ENCODE measurements at places on chromosomes 16 and 17.

GRCh38 chr17:47077576-47077975 is 98.5 kb upstream of the RPRML start:
- DNase-seq, result peak; percentile 85

GRCh38 chr17:81302861-81303333 is 7.8 kb upstream of the SLC38A10 start:
- peak; percentile 52 for DNase-seq

DNA sequence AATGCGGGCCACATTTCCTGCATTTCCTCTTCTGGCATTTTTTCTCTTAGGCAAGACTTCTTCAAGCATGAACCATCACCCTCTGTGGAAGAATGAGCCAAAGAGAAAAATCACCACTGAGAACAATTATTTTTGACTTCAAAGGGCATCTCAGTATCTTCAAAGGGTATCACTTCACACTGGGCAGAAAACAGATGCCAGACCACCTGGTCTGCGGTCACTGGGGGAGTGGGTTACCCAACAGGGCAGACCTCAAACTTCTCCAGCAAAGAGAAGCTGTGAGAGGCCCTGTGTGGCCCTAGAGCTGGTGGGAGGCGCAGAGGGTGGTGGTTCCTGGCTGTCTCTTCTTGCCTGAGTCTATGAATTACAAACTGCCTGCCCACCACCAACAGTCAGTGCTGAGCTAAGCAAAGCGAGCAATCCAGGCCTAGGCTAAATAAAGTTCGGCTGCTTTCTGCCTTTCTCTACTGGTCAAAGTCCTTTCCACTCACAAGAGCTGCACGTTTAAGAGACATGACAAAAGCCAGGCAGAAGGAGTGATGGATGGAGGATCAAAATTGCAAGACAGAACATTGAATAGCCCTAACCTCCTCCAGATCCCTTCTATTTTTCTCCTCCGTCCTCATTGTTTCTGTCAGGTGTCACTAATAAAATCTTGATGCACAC is 602.7 kb upstream of the CDH5 start:
- no peak for DNase-seq

DNA sequence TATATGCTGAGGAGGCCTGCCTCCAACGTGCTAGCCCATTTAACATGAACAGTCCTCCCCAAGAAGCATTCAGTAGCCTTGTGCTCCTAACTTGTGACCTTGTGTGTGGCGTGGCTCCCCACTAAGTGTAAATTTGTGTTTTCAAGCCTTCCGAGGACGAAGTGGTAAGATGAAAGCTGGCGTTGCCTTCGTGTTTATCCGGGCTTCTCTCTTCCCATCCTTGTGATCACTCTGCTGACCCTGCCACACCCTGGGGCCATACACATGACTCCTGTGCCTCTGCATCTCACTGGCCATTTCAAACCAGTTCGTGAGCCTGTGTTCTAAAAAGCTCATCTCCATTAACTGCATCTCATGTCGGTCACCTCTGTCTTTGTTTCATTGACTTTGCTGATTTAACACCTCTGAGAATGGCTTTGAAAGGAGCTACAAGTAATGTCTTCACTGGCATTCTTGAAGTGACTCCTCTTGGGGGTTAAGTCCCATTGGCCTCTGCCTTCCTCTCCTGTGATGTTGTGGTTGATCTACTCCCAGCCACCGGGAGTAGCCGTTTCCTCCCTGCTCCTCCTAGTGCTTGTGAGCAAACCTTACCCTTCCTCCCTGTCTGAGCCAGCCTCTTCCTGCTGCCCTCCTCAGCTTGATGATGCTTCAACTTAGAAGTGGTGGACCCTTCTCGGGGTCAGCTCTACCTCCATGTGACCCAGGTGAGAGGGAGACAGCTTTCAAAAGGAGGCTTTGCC is 27.4 kb upstream of the NAGLU start:
- DNase-seq, result peak; percentile 18

GRCh38 chr17:77999413-78000173 is 41.1 kb downstream of the TNRC6C start:
- DNase-seq, result peak; percentile 37

- peak; percentile 13 for DNase-seq
These were observed 11.7 kb upstream of the SLC47A2 start for GRCh38 chr17:19728084-19728495.

DNA sequence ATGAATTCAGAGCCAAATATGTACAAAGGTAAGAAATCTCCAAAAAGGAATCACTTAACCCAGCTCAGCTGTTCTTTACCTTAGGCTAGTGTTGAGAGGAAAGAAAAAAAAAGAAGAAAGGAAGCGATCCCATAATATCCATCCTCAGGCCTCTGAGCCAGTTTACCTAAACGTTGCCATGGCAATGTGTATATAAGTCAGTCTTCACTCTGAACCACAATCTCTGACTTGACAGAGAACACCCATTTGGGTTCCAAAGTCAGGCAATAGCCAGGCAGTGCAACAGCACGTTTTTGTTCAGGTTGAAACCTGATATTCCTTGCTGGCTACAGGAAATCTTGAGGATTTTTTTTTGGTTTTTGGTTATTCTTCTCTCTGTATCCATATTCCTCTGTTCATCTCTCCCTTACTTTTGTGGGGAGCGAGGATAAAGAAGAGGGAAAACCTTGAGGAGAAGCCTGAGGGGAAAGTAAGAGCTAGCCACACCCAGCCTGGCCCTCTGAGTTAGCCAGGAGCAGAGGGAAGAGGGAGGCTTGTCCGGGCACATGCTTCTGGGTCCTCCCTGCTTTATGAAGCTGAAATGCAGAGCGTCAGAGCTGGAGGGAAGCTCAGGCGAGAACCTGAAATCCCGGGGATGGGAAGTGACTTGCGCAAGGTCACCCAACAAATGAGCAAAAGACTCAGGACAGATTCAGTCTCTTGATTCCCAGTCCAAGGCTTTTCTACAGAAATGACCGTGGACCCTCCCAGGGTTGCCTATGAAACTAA is 152.7 kb downstream of the SOX9 start:
- DNase-seq, result no peak

DNA sequence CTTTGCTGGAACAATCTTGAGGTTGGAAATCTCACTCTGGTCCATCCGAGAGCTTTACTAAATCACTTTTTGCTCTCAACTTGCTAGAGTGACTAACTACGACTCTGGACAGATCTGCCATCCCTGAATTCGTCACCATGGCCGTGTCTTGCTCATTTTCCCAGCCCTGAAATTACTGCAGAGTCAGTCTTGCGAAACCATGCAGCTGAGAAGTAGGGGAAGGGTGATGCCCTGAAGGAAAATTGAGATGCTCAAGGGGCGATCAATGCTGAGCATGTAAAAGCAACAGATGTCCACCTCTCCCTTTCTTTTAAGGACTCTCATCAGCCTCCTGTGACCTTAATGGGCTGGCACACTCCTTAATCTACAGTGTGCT is 18.8 kb downstream of the PCTP start:
- peak; percentile 88 for DNase-seq

GRCh38 chr16:81261049-81261648 is 22.7 kb downstream of the BCO1 start:
- peak; percentile 40 for DNase-seq

DNA sequence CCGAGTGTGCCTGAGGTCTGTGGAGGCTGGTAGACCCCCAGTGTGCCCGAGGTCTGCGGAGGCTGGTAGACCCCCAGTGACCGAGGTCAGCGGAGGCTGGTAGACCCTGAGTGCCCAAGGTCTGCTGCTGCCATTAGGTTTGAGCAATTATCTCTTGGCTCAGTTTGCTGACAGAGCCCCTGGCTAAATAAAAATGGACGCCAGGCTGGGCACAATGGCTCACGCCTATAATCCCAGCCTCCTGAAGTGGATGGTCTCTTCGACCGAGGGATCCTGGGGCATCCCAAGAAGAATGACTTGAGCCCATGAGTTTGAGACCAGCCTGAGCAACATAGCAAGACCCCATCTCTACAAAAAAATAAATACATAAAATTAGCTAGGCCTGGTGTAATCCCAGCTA is 98.7 kb upstream of the ZNF469 start:
- no peak for DNase-seq

GRCh38 chr17:80092959-80093358 is 8.4 kb upstream of the GAA start:
- DNase-seq, result no peak

DNA sequence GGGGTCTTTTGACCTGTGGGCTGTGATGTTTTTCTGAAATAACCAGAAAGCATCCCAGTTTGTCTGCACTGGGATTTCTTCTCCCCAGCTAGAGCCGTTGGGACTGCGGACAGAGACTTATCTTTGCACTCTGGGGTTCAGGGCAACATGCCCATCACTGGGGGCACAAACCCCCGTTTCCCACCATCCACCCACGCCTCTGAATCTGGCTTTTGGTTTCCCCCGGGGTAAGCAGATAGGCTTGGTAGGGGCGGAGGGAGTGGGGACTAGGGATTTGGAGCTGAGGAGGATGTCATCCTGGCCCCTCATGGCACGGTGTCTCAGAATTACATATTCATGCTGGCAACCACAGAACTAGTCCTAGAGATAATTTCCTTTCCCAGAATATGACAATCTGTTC is 68.6 kb downstream of the CCDC182 start:
- no peak for DNase-seq

DNA sequence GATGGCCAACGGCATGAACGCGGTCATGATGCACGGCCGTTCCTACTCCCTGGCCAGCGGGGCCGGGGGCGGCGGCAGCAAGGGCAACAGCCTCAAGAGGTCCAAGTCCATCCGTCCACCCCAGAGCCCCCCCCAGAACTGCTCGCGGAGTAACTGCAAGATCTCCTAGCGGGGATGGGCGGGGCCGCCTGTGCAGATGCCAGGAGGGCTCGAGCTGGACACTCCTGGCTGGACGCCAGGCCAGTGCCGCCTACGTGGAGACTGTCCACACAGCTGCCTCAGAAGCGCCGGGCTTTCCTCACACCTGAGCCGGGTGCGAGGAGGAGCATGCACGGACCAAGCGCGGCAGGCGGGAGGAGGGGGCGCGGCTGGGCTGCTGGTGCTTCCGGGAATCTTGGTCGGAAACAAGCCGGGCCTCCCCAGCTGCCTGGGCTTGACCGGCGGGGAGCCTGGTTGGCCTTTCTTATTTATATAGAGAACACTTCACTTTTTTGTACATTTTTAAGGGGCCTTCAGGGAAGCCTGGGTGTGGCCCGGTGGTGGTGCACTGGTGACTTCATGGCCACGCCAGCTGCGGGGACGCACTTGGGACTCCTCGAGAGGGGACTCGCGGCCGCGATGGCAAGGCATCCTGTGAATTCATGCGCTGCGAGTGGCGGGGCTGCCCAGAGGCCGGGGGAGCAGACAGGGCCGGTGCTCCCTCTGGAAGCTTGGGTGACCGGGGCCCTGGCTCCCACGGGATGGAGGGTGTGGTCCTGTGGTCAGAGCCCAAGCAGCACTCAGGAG is 3.1 kb upstream of the WFIKKN1 start:
- no peak for DNase-seq

DNA sequence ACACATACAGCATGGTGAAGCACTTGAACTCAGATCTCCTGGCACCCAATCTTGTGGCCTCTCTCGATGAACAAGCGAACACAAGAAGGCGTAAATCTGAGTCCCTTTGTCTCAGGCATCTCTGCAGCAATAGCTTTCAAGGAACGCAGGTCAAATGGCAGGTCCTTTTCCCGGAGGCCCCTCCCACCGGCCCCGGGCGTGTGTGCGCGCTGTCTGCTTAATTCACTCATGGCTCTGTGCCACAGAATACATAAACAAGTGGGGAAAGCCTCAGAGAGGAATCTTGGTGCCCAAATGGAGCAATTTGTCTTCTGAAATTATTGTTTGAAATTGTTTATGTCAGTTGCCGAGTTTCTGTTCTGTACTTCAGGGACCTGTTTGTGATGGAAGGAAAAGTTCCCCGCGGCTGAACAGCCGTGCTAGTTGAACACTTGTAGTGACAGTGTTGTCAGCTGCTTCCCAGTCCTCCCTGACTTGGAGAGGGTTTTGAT is 14.8 kb downstream of the MYOCD start:
- DNase-seq, result no peak

DNA sequence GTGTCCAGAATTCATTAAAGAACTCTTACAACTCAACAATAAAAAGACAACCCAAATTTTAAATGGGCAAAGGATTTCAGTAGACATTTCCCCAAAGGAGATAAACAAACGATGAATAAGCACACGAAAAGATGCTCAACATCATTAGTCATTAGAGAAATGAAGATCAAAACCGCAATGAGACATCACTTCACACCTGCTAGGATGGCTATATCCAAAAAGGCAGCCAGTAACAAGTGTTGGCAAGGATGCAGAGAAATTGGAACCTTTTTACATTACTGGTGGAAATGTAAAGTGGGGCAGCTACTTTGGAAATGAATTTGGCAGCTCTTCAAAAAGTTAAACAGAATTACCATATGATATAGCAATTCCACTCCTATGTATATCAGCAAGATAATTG is 42.0 kb downstream of the PITPNM3 start:
- peak; percentile 57 for DNase-seq

GRCh38 chr17:78958641-78959127 is 21.0 kb downstream of the LGALS3BP start:
- DNase-seq, result peak; percentile 65

GRCh38 chr16:3009568-3010390 is 2.9 kb upstream of the CLDN9 start:
- peak; percentile 28 for DNase-seq

DNA sequence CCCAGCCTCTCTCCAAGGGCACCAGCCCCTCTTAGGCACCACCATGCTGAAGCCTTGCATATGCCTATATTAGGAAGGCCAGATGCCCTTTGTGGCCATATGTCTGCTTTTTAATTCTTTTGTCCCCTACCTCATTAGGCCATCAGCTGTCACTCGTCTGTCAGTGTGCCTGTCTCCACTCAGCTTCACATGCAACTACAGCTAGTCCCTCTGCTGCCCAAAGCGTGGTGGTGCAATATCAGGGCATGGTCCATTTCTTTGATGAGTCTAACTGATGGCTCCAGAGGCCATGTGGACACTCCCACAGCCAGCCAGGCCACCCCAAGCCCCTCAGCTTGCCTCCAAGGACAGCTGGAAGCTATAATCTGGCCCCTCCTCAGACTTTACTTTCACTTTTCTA is 36.3 kb downstream of the MYO18A start:
- DNase-seq, result peak; percentile 67

DNA sequence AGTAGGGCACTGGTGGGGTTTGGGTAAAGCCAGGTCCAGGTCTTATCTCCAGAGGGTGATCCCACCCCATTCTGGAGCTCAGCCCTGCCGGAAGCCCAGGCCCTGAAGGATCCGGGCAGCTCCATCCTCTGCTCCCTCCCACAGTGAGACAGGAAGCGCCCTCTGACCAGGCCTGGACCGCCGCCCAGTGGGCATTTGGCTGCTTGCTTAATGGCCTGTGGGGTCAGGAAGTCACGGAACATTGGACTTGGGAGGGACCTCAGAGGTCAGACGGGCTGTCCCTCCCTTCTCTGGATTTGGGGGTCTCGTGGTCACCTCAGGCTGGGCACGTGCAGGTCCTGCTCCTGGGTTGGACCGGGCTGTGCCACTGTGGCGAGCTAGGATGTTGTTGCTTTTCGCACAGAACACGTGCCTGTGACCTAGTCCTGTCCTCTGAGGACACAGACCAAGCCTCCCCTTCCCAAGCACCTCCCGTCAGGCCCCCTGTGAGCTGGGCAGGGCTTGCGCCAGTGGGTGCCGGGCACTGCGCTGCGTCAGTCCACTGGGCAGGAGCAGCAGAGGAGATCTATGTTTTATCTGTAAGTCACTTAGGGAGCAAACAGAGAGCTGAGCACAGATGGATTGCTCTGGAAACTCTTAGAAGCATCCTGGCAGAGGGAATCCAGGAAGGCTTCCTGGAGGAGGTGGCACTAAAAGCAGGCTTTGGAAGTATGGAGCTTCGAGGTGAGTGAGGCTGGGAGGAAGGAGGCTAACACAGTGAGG is 49.4 kb upstream of the GSE1 start:
- peak; percentile 71 for DNase-seq

GRCh38 chr17:58564243-58564642 is 49.8 kb upstream of the MTMR4 start:
- DNase-seq, result no peak

GRCh38 chr16:11536104-11536866 is 50.4 kb downstream of the LITAF start:
- no peak for DNase-seq

- no peak for DNase-seq
These were observed 2.4 kb downstream of the SPSB3 start for GRCh38 chr16:1779741-1780676.

All from ELR (cell line).